ENCODE measurements at places on chromosomes 3 and 15.

- no peak for DNase-seq
Observed at GRCh38 chr15:64767203-64767602, 8.2 kb downstream of the RBPMS2 start.

- DNase-seq, result peak; percentile 73
Observed at GRCh38 chr3:184620475-184621119, 59.0 kb downstream of the EPHB3 start.

GRCh38 chr3:43923104-43923882 lies 232.6 kb downstream of the ABHD5 start:
- DNase-seq, result no peak

GRCh38 chr3:172107403-172107802 lies 68.0 kb downstream of the FNDC3B start:
- DNase-seq, result no peak

GRCh38 chr3:22231061-22231460 lies 480.1 kb upstream of the ZNF385D start:
- no peak for DNase-seq

DNA sequence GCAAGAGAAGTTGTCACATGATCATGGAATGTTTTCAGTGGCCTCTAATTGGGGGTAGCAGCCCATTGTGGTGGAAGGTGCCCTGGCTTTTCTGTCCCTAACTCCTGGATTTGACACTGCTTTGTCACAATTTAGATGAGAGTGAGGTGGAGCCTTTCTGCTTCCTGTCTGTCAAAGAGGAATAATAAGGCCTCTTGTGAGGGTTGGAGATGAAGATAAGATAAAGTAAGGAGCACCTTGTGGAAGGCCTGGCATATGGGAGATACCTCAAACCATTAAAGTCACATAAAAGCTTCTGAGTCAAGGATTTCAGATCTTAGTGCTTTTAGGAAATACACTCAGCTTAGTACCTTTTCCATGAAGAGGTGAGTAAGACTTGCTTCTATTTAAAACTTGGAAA lies 172.6 kb upstream of the FAM3D start:
- no peak for DNase-seq

- DNase-seq, result no peak
Observed at GRCh38 chr15:97522347-97522746, 438.2 kb upstream of the ARRDC4 start.

DNA sequence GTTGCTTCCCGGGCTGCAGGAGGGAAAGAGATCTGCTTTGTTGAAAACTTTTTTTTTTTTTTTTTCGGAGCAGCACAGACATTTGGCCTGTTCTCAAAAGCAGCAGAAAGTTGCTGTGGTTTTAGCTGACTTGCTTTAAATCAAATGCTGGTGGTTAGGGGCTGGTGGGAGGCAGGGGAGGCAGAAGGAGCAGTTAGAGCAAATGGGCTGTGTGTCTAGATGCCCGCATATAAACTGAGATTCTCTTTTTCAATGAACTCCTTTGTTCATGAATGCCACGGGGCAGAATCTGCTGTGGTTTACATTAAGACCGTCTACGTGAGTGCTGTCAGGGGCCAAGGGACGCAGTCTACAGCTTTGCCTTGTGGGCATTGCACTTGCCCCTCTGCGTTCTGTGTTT lies 95.9 kb downstream of the FLNB start:
- no peak for DNase-seq

GRCh38 chr3:119898478-119899191 lies 116.7 kb downstream of the NR1I2 start:
- DNase-seq, result no peak

DNA sequence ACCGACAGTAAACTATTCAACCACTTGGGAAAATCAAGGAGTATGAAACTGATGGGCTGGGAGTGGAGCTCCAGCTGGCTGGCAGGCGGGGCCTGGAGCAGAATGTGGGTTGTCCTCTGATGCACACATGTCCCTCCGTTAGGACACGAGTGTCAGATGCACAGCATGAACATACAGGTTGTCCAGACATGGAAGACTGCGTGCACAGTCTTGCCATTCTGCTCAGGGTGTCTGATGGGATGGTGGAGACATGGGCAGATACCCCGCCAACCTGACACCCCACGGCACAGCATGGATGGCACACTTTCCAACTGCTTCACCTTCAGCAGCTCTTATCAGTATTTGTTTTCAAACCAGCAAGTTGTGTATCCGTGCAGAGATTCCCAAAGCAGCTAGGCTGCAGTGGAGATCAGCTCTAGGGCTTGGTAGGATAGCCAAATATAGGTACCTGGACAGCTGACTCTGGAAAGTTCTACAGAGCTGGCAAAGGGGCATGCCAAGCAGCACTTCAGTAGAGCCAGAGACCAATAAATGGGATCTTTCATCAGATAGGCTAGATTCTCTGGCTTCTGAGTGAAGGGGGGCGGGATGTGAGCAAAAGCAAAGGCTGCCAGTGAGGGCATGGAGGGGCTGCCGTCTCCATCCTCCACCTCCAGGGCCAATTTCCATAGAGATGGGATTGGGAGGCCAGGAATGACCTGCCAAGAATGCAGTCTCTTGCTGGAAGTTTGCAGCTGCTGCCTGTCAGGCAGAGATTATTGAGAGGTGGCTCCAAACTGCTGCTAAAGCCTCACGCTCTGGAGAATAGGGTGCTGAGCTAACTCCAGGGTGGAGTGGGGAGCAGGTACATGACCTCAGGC lies 47.2 kb upstream of the KY start:
- DNase-seq, result no peak
